Spinal cord (tissue), 10 donors: ENCODE measurements at places on chromosomes 5 and 9. TPM values are rescaled to one million over a fixed set of nuclear protein-coding genes. Genes with fewer than 3 reads are reported as not detected.
A peak's percentile ranks its signal among the peaks of the same experiment; 100 is the strongest.

SQSTM1 gene
- 155 TPM for total RNA-seq

DNA sequence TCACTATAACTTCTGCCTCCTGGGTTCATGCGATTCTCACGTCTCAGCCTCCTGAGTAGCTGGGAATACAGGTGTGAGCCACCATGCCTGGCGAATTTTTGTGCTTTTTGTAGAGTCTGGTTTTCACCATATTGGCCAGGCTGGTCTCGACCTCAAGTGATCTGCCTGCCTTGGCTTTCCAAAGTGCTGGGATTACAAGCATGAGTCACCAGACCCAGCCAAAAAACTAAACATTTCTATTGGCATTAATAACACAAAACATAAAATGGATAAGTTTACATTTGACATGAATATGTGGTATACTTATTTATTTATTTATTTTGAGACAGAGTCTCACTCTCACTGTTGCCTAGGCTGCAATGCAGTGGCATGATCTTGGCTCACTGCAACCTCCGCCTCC is 13.6 kb upstream of the REEP5 start:
- H3K36me3 ChIP-seq, result no peaks in the 10 kb centered on the region
- DNase-seq, result no peak
- H3K4me1 ChIP-seq, result no peaks in the 10 kb centered on the region
- no peak overlapping the region for H3K27ac ChIP-seq

DNA sequence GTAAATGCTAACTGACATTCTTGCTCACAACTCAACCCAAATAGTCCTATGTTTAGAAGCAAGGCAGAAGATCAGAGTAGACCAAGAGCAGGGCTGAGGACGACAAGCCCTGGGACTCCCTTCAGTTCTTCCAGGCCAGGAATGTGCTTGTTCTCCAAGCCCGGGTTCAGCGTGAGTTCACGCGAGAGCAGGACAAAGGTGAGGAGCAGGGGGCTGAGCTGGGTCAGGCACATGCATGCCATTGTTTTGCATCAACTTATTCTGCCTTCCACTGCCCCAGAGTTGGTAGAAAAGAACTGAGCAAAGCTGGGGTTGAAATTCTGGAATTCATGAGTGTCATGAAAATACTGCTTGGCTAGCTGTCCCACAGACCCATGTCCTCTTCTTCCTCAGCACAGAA is 206.5 kb downstream of the PAX5 start:
- H3K4me1 ChIP-seq, result peaks cover 20% of the 10 kb centered on the region
- no peak for DNase-seq
- H3K27me3 ChIP-seq, result no peaks in the 10 kb centered on the region
- no peak overlapping the region for H3K27ac ChIP-seq
- no peak overlapping the region for H3K4me3 ChIP-seq

EFNA5 gene
- total RNA-seq, result 11.7 TPM

SPINK5 gene
- 0.06 TPM for total RNA-seq

- no peaks in the 10 kb centered on the region for H3K36me3 ChIP-seq
- H3K4me3 ChIP-seq, result no peak overlapping the region
- peaks cover 10% of the 10 kb centered on the region for H3K4me1 ChIP-seq
Measured at GRCh38 chr5:127306647-127307046, 16.1 kb downstream of the MEGF10 start.

SNCAIP gene
- total RNA-seq, result 69.2 TPM

GRCh38 chr9:69853421-69853820 is 32.8 kb downstream of the CFAP95 start:
- no peaks in the 10 kb centered on the region for H3K36me3 ChIP-seq
- no peak overlapping the region for H3K4me3 ChIP-seq
- no peaks in the 10 kb centered on the region for H3K27me3 ChIP-seq
- no peaks in the 10 kb centered on the region for H3K4me1 ChIP-seq

DNA sequence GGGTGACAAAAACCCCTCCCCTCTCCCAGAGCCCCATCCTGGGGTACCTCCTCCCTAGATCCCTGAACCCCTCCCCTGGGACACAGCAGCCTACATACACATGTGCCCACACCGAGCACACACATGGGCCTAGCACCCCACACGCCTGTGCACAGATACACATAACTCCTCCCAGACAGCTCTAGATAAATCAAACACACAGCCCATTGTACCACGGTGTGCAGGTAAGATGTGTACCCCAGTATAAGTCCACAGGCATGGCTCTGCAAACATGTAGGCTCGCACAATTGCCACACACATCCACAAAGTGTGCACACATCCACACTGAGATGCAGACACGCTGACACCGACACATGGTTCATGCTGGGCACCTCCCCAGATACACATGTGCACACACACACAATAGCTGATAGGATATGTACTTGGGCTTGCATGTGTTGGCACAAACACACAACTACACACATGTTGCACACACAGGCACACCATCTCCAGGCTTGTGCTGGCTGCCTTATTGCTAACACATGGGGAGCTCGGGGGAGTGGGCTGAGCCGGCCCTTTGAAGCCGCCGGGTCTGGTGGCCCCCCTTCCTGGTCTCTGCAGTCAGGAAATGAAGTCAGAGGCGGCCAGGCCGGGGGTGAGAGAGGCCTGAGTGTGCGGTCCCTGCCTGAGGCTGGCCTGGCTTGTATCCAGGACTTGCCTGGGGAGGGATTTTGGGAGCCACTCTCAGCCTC is 30.2 kb downstream of the GOLGA2 start:
- no peak overlapping the region for H3K4me3 ChIP-seq
- no peak for DNase-seq
- peaks cover 85% of the 10 kb centered on the region for H3K36me3 ChIP-seq
- no peaks in the 10 kb centered on the region for H3K27me3 ChIP-seq
- H3K27ac ChIP-seq, result peak overlapping the region; percentile 86

DNA sequence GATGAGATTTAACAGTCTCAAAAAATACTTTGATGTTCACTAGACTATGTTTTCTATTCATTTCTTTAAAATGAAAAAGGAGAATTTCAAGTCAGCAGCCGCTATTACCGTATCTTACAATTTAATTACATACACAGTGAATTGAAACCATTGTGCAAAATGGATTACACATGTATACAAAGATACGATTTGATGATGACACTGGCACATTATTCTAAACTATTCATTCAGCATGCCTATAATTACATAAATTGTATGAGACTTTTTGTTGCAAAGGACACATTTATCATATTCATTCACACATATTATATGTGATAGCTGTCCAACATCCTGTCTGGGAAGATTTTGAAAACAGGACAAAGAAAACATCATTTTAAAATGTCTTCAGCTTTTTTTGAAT is 118.3 kb upstream of the VCAN start:
- no peak overlapping the region for H3K4me3 ChIP-seq
- H3K36me3 ChIP-seq, result no peaks in the 10 kb centered on the region
- DNase-seq, result no peak
- no peaks in the 10 kb centered on the region for H3K4me1 ChIP-seq

GRCh38 chr9:89278997-89279739 is 31.8 kb upstream of the CKS2 start:
- no peak overlapping the region for H3K4me3 ChIP-seq
- peaks cover 5% of the 10 kb centered on the region for H3K4me1 ChIP-seq
- DNase-seq, result peak; percentile 50
- H3K27ac ChIP-seq, result no peak overlapping the region
- H3K36me3 ChIP-seq, result no peaks in the 10 kb centered on the region
- no peaks in the 10 kb centered on the region for H3K27me3 ChIP-seq
